NB4 (cell line): ENCODE measurements at places on chromosomes 5 and 9.

DNA sequence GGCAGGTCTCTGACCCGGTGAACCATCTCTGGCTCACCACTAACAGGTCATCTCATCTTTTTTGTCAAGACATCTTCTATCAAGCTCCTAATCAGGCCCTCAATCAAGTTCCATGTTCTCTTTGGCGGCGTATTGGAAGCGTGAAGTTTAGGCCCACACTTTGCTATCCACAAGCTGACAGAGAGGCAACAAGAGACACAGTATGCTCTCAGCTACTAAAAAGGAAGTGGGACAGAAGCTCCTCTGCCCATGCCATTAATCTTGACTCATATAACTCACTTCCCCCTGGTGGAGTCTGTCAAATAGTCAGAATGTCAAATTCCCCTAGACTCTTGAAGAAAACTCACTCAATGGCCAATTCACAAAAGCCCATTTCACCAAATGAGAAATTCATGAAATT lies 77.6 kb upstream of the TMC1 start:
- peak; percentile 71 for DNase-seq

GRCh38 chr5:126864042-126864688 lies 87.2 kb downstream of the LMNB1 start:
- no peak for DNase-seq

- no peak for DNase-seq
Observed at GRCh38 chr9:36985769-36986467, 48.1 kb downstream of the PAX5 start.

GRCh38 chr5:170238456-170239196 lies 5.8 kb downstream of the C5orf58 start:
- no peak for DNase-seq

GRCh38 chr5:59757442-59757841 lies 136.1 kb downstream of the PDE4D start:
- DNase-seq: no peak

DNA sequence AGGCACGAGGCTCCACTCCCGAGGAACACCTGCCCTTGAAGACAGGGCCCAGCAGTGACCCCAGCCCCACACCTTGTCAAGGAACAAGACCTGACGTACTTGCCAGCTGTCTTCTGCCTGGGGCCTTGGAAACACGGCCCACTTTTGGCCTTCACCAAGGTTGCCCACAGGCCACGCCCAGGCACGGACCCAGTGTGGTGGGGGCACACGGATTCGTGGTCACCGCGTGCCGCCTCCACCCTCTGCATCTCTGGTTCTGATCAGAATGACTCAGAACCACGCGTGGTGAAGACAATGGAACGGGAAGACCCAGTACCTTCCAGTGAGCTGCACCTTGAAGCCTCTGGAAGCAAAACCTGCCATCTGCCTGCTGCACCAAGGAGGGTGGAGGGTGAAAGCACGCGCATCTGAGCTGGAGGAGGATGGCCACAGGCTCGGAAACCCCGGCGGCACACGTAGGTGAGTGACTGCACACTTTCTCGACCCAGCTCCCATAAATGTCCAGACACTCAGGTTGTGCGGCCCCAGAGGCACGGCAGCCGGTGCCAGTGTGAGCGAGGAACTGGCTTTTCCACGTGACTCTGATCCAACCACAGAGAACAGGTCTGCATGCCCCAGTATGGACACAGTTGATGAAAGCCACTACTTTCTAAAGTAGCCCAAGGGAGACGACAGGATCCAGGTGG lies 36.5 kb downstream of the LPCAT1 start:
- DNase-seq: no peak

- no peak for DNase-seq
Observed at GRCh38 chr9:8188723-8189407, 389.3 kb upstream of the DMAC1 start.

DNA sequence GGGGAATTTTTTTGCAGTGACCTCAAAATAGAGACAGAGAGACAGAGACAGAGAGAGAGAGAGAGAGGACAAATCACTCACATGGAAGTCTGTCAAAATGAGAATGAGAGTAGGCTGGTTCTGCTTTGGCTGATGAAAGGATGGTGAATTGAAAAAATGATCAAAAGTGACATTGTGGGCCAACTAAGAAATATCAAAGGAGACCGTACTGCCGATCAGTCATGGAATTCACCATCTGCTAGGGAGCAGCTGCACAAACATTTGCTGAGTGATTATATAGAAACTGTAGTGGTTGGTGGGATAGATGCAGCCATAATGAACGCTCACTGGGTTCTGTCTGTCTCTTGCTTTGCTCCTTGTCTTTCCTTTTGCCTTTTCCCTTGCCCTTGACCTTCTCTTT lies 476.6 kb upstream of the SGCD start:
- DNase-seq: no peak

GRCh38 chr5:142110046-142110531 lies 1.5 kb downstream of the NDFIP1 start:
- peak; percentile 68 for DNase-seq

DNA sequence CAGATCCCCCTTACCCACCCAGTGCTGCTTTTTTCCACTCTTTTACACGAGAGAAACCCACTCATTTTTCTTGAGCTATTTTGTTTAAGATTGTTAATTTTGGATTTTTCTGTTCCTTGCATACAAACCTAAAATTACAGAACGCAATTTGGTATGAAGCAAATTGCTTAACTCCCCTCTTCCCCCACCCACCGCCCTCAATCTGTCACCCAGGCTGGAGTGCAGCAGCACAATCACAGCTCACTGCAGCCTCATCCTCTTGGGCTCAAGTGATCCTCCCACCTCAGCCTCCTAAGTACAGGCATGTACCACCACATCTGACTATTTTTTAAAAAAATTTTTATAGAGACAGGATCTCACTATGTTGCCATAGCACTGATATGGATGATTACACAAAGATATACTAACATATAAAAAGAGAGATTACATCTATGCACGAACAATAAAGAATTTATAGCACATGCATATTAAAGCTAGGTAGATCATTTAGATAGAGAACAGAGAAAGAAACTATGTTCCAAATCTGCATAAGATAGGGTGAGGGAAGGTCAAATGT lies 203.6 kb downstream of the PIK3R1 start:
- no peak for DNase-seq

GRCh38 chr9:124483481-124483880 lies 23.7 kb downstream of the NR5A1 start:
- DNase-seq: no peak

DNA sequence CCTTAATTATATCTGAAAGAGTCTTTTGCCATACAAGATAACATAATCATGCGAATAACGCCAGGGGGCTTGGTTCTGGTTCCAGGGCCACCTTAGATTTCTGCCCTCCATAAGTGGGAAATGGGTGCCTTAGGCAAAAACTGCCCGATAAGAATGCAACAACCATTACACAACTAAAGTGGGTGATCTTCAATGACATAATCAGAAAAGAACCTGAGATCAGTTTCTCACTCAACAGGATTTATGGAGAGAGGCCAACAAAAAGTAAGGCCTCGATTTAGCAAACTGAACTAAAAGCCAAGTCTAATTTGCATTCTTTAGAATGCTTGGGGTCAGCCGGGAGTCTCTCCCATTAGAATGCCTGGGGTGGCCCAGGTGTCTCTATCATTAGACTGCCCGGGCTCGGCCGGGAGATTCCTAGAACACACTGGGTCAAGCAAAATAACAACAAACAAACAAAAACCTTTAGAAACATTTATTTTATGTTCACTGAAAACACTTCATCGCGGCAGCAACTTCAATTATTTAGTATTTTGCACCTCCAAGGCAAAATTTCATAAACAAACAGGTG lies 194.8 kb downstream of the AUH start:
- DNase-seq: no peak

DNA sequence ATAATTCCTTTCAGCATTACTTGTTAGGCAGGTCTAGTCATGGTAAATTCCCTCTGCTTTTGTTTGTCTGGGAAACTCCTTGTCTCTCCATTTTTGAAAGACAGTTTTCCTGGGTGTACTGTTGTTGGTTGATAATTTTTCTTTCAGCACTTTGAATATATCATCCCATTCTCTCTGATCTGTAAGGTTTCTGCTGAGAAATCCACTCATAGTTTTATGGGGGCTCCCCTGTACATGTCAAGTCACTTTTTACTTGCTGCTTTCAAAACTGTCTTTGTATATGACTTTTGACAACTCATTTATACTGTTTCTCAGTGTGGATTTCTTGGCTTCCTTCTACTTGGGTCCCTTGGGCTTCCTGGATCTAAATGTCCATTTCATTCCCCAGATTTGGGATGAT lies 16.5 kb downstream of the MEIKIN start:
- no peak for DNase-seq

DNA sequence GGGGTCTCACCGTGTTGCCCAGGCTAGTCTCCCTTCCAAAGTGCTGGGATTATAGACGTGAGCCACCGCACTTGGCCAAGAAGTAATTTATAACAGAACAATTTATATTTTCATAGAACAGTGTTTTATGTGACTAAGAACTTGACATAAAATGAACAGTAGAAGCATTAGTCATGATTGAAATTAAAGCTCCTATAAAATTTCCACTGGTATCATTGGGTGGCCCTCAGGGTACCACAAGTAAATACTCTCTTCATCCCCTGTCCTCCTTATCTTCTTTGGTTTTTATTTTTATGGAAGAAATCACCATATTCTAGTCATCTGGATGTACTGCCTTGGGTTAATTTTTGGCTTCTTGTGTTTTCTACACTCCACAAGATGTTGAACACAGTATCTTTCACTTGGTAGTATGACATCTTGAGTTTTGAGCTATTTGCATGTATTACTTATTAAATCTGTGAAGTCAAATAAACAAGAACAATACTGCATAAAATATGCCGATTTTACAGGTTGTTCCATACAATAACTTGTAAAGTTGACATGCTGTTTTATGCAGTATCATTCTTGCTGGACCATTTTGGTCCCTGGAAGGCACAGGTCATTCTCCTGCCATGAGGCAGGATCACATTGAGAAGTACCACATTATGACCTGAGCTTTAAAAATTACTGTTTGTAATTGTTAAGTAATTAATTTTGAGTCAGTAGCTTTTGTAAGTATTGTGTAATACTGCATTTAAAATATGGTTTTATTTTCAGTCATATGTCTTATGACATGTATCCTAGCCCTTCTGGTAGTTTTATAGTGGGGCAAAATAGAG lies 24.4 kb downstream of the LMNB1 start:
- no peak for DNase-seq
